Activated naive CD4-positive, alpha-beta T cell treated with anti-CD3 and anti-CD28 coated beads, Interleukin-2, amount 50 U/mL, for 72 hours (primary cell): ENCODE measurements at places on chromosomes 12 and 14.

DNA sequence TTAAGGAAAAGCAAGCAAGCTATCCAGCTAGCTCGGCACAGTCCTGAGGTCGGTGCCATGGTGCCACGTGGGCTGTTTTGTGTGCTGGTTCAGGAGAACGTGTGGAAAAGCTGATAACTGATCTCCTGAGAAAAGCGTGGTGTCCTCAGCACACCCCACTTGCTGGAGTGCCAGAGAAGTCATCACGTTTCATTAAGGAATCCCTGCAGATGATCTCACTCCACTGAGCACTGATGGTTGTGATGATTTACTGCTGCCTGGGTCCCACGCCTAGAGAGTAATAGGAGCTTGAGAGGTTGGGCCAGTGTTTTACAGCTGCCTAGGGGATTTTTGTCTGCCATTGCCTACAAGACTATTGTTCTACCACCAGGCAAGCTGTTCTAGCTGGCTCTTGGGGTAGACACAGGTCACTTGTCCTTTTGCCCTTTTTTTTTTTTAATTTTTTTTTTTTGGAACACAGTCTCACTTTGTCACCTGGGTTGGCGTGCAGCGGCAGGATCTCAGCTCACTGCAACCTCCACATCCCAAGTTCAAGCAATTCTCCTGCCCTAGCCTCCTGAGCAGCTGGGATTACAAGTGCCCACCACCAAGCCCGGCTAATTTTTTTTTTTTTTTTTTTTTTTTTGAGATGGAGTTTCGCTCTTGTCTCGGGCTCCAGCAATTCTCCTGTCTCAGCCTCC, 42.3 kb upstream of the EVL start:
- DNase-seq: no peak

DNA sequence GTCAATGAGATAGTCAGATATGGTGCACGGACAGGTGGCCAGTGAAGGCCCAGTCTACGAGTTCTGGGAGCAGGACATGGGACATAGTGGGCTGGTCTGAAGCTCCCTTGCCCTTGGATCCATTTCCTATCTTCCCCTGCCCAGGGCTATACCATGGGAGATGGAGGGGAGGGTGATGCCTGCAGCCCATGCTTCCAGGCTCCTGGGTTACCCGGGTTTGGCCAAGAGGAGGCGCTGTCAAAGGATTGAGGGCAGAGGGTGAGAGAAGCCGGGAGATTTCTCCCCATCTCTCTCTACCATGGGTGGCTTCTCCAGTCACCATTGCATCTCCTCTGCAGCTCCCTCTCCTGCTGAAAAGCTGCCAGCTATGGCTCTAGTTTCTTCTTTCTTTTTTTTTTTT, 52.8 kb upstream of the LHX5 start:
- DNase-seq: no peak

DNA sequence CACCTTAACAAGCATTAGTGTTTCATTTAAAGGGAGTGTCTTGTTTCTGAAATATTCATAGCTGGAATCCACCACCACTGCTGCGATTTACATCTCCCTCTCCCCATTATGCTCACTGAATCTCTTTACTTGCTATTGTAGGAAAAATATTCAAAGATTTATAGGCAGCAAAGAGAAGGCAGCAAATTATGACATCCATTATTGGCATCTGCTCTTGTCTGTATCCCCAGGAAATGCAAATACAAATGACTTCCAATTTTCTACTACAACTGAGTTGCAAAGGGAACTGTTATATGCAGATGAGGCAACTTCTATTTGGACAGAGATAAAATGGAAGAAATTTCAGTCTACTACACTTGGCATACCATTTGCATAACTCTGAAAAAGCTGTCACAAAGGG, 88.4 kb upstream of the PRKD1 start:
- DNase-seq: no peak

DNA sequence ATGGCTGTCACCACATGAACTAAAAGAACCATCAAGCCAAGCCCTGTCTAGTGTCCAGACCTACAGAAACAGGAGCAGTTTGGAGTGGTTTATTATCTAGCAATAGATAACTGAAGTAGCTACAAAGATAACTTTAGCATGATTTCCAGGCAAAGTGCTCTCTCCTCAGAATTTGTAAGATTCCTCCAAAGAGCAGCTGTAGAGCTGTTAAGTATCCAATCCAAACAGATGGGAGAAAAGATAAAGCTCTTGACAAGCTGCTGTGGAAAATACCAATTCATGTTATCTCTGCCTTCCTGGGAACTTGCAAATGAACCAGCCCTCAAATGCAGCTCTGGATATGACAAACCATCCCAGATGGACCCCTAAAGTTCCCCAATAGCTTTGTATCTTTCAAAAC, 78.9 kb upstream of the RESF1 start:
- DNase-seq: no peak

DNA sequence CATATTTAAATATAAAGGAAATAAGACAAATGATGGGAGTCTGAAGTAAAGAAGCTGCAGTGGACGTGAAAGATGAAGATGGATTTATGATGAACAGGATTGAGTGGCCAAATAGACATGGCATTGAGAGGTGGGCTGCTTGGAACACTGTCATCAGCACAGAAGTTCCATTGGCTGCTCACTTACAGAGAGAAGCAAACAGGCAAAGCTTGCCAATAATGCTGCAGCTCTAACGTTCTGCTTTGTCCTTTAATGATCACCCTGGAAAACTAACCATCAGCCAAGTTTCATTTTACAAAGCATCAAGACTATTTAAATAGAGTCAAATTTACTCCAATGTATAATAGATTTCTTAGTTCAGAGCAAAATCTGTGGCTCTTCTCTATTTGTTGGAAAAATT, 721.4 kb downstream of the TMTC2 start:
- DNase-seq: no peak
